T47D (cell line): ENCODE measurements at places on chromosomes 13 and 19.

GRCh38 chr19:20423381-20424197, 142.0 kb downstream of the ZNF737 start:
- no peak for DNase-seq

- DNase-seq, result no peak
Observed at GRCh38 chr13:99357941-99358340, 50.7 kb upstream of the GPR183 start.

DNA sequence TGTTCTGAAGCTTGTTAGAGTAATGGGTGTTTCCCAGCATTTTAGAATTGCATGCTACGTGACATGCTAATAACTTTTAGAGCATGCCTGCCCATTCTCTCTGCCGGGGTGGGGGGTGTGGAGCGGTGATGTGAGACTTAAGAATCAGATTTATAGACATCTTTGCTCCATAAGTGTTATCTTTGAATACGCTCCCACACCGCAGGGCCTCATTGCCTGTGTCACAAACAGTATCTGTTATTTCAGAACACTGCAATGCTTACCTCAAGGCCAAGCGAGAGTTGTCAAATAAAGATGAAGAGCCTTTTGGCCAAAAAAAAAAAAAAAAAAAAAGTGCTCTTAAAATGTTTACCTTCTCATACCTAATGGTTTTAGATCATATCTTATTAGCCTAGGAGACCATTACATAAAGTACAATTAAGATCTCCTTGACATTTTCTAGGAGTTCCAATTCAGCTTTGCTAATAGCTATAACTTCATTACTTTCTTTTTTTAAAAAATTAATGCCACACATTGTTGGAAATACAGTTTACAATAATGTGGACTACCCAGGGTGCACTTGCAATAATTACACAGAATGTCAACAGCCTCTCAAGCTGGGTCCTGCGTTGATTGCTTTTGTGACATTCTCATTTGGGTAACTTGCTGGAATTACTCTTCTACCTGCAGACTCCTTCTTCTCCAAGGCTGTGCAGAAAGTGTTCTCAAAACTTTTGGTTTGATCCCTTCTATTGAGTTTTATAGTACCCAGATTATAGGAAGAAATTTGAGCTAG, 525.3 kb downstream of the KLF12 start:
- DNase-seq, result no peak

- DNase-seq, result no peak
Observed at GRCh38 chr13:113086991-113087922, 18.3 kb upstream of the F7 start.

- DNase-seq, result peak; percentile 15
Observed at GRCh38 chr13:63393112-63393511, 1977.5 kb upstream of the PCDH20 start.

DNA sequence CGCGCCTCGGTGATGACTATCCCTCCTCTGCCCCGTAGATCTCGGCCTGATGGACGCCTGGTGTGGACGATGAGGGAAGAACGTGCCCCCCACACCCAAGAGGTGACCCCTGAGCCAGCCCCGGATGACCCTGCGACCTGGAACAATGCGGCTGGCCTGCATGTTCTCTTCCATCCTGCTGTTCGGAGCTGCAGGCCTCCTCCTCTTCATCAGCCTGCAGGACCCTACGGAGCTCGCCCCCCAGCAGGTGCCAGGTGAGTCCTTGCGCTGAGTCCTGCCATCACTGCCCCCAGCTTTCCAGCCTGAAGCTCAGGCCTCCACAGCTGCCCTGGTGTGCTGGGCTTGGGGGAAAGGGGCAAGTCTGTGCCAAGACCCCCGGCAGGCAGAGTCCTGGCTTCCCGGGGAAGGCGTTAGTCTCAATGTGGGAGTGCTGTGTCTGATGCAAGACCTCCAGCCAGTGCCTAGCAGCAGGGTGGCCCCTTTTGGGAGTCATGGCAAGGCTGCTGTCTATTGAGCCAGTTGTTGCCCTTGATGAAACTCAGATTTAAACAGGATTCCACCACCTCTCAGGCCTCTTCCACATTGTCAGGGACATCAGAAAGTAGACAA, 67.5 kb downstream of the CHST8 start:
- no peak for DNase-seq

- DNase-seq, result no peak
Observed at GRCh38 chr13:73631411-73631810, 502.8 kb downstream of the KLF12 start.

DNA sequence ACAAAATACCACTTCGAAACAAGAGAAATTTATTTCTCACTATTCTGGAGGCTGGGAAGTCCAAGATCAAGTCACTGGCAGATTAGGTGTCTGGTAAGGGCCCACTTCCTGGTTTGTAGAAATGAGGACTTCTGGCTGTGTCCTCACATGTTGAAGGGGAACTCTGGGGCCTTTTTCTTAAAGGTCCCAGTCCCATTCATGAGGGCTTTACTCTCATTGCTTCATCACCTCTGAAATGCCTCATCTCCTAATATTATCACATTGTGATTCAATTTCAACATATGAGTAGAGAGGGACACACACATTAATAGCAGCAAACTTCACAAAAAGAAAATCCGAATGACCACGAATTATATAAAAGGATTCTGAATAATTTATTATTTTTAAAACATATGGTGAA, 21.6 kb upstream of the SIGLEC14 start:
- no peak for DNase-seq

- no peak for DNase-seq
Observed at GRCh38 chr13:22187329-22187728, 516.5 kb downstream of the FGF9 start.

- no peak for DNase-seq
Observed at GRCh38 chr19:43132696-43133095, 50.2 kb upstream of the PSG2 start.

DNA sequence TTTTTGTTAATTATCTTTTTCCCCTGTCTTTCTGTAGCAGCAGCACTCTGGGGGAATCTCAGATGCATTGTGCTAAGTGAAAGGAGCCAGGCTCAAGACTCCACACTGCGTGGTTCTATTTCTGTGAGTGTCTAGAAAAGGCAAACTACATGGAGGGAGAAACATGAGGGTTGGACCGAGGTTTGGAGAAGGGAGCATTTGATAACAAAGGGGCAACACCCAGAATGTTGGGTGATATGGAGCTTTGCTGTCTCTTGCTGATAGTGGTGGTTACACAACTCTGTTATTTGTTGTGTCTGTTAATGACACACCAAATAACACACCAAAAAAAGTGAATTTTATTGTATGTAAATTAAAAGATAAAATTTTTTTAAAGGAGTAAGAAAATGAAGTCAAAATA, 107.8 kb downstream of the COL4A2 start:
- no peak for DNase-seq

GRCh38 chr13:79267560-79267959, 138.5 kb downstream of the RBM26 start:
- DNase-seq, result no peak

GRCh38 chr13:27311518-27312210, 41.0 kb downstream of the RASL11A start:
- no peak for DNase-seq
